ENCODE measurements at places on chromosomes 16 and 17. TPM values are rescaled to one million over a fixed set of nuclear protein-coding genes. Genes with fewer than 3 reads are reported as not detected.

DNA sequence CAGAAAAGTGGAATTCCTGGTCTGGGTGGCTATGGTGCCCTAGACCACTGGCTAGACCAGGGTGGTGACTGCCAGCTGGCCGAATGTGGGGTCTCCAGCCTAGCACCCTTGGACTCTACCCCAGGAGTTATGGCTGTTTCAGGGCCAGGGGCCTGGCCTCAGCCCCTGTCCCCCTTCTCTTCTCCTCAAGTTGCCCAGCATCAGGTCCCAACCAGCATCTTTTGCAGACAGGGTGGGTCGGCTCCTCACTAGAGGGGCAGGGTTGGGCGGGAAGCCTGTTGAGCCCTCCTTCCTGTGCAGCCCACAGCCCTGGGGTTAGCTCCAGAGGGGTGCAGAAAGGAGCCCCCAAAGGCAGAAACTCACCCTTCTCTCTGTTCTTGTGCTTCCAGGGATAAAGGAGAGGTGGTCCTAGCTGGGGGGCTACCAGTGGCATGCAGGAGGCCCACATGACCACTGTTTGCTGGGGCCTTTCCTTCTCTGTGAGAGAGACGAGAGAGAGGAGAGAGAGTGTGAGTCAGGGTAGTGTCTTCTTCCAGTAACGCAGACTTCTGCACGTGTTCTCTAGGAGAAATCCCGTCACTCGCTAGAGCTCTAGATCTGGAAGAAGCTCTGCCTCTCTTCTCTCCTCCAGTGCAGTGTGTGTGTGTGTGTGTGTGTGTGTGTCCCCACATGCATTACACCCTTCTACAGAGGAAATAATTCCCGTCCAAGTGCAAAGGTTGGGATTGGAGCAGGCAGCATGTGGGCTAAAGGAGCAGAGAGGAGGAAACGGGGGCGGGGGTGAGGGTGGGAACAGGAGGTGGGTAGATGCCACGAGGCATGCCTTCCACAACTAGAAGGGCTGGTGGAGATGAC lies 209.4 kb downstream of the SEC14L1 start:
- H3K4me1 ChIP-seq: peaks cover 26% of the 10 kb centered on the region
- no peak overlapping the region for H3K4me3 ChIP-seq
- H3K27me3 ChIP-seq: no peaks in the 10 kb centered on the region
- no peak overlapping the region for H3K27ac ChIP-seq

DNA sequence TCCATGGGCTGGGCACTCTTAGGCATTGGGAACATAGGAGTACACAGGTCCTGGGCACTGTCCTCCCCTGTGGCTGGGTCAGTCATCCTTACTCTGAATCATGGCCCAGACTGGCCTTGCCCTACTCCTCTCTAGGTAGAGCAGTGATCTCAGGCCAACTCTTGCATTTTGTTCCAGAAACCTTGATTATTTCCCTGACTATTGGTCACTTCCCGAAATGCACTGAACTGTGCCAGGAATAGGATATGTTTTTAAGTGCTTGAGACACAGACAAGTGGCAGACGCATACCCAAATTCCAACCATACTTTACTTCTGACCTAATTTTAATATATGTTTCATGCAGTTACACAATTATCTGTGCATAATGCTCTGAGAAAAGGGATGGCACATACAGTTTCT lies 10.3 kb downstream of the KRABD2 start:
- H3K4me1 ChIP-seq: no peaks in the 10 kb centered on the region
- peaks cover 13% of the 10 kb centered on the region for H3K36me3 ChIP-seq
- H3K4me3 ChIP-seq: no peak overlapping the region
- no peak overlapping the region for H3K27ac ChIP-seq
- H3K27me3 ChIP-seq: no peaks in the 10 kb centered on the region

DNA sequence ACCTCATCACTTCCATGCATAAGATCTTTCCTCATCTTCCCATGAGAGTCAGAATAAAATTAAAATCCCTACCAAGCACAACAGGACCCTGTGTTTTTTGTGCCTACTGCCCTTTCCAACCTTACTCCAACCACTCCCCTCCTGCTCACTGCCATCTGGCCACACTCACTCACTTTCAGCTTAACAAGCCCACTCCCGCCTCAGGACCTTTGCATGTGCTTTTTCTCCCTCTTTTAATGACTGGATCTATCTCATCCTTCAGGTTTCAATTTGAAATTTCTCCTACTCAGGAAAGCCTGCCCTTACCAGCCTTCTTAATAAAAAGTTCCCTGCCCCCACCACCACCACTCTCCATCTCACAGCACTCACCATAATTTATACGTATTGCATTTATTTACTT lies 14.7 kb downstream of the C17orf67 start:
- H3K36me3 ChIP-seq: no peaks in the 10 kb centered on the region
- no peaks in the 10 kb centered on the region for H3K27me3 ChIP-seq
- no peak overlapping the region for H3K27ac ChIP-seq
- peaks cover 5% of the 10 kb centered on the region for H3K4me1 ChIP-seq
- H3K4me3 ChIP-seq: no peak overlapping the region
- DNase-seq: no peak

GP2 gene
- 0.09 TPM for total RNA-seq

BRICD5 gene
- 1.9 TPM for total RNA-seq

SLC38A8 gene
- total RNA-seq: 0.08 TPM

TUBB3 gene
- total RNA-seq: 0.25 TPM

SLC52A1 gene
- 0.28 TPM for total RNA-seq
